SJSA1 (cell line): ENCODE measurements at places on chromosomes 5 and 9.

- no peak for DNase-seq
Observed at GRCh38 chr5:87944553-87945285, 323.9 kb downstream of the TMEM161B start.

DNA sequence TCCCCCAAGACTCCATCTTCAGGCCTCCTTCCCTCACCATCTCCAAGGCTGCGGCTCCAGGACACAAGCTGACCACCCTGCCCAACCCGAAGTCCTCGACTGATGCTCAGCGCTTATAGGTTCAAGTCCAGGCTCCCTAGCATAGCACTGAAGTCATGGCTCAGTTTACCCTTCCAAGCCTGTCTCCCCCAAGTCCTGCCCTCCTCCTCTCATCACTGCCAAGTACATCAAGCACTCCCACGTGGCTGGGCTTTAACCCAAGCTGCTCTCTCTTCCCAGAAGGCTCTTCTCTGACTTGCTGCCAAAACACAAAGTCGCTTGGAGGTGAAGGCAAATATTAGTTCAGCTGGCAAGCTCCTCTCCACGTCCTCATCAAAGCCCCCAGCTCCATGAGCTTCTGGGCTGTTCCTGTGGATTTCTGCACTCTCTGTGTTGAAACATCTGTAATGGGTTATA is 22.1 kb upstream of the MARCHF6 start:
- no peak for DNase-seq

DNA sequence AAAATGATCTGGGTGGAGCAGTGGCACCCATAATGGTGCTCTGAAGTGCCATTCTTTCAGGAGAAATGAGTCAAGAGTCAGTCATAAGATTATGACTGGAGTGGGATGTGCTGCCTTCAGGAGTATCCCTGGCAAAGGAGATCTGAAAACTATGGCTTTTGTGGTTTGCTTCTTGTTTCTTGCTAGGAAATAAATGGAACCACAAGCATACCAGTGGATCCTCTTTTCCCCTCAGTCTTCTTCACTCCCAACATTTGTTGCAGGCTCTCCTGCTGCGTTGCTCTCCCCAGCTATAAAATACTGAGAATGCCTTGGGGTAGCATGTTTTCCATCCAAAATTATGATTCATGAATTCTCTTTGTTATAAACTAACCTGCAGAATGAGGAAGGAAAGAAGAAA is 199.1 kb downstream of the NNT start:
- DNase-seq: peak; percentile 82

GRCh38 chr5:131279204-131279603 is 15.4 kb downstream of the CDC42SE2 start:
- DNase-seq: no peak

DNA sequence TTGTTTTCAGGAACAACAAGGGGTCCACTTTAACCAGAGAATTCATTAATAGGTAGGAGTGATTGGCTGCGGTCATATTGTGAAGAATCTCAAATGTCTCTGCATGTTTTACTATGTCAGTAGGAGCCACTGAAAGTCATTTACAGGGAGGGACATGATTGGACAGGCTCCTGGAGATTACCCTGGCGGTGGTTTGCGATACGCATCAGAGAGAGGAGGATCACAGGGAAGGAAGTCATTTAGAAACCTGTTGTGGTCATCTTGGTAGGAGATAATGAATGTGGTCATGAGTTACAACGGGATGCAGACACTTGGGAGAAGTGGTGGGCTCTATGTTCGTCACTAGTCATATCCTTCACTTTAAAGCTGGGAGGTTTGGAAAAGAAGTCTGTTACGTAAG is 262.8 kb downstream of the FAM114A2 start:
- no peak for DNase-seq

DNA sequence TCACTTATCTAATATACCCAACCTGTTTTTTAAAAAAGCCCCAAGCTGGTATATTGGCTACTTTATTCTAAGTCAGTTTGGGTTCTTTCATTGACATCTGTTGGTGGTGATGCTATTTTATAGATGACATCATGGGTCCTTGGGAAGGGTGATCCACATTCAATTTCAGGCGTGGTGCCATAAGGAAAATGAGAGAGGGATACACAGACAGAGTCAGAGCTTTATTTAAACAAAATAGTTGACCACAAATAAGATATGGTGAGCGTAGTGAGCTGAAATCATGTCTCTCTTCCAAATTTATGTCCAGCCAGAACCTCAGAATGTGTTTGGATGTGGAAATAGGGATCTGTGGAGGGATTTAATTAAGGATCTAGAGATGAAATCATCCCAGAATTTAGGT is 302.4 kb downstream of the MAT2B start:
- DNase-seq: no peak

GRCh38 chr9:132989414-132989996 is 11.0 kb downstream of the GFI1B start:
- no peak for DNase-seq

- DNase-seq: peak; percentile 68
Observed at GRCh38 chr9:75891277-75891741, 836 bp downstream of the PCSK5 start.

- no peak for DNase-seq
Observed at GRCh38 chr5:122030251-122030650, 47.8 kb downstream of the LOX start.

DNA sequence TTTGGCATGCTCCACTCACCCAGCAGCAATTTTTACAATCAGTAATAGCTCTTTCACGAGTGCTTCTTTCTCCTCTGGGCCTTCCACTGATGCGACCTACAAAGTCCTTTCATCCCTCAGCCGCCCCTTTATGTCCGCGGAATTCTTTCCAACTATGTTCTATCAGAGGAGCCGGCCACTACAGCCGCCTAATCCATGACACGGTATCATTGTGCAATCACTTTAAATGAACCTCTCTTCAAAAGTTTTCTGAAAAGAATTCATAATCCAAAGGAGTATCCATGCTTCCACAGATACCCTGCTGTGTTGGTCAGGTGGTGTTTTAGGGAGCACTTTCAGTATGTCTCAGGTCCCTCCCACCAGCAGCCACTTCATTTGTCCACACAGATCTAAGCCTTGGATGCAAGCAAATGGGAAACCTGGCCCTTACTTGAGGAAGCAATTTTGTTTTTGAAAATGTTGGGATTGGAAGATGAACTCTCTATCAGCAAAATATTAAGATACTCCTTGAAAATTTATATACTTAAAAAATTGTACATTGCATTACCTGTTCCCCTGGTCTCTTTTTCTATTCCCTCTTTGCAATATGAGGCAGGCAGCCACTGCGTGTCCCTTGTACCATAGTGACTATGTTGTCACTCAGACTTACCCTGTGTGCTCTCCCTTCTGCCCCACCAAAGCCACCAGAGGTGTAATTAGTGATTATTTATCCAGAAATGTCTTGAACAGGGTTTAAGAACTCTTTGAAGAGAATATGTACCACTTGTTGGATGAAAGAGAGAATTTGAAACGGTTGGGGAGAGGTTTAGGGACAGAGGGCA is 12.9 kb upstream of the MEF2C start:
- no peak for DNase-seq

DNA sequence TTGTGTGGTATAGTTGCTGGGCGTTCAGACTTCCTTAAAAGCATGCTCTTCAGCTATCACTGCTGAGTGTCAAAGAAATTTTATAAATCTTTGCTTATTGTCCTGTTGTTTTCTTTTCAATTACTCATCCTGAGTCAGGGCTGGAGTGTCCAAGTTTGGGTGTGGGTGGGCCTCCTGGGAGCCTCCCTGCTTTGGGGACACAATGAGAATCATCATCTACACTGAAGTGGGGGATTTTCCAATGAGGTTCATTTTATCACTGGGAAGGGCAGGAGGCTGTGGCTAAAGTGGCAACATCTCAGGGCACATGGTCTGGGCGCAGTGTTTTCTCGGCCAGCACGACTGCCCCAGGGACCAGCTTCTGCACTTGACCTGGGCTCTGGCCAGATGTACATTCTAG is 19.5 kb downstream of the GFPT2 start:
- DNase-seq: peak; percentile 99

GRCh38 chr9:8668751-8669150 is 869.2 kb upstream of the DMAC1 start:
- DNase-seq: no peak

GRCh38 chr5:68771221-68771620 is 322.6 kb upstream of the SLC30A5 start:
- DNase-seq: no peak

DNA sequence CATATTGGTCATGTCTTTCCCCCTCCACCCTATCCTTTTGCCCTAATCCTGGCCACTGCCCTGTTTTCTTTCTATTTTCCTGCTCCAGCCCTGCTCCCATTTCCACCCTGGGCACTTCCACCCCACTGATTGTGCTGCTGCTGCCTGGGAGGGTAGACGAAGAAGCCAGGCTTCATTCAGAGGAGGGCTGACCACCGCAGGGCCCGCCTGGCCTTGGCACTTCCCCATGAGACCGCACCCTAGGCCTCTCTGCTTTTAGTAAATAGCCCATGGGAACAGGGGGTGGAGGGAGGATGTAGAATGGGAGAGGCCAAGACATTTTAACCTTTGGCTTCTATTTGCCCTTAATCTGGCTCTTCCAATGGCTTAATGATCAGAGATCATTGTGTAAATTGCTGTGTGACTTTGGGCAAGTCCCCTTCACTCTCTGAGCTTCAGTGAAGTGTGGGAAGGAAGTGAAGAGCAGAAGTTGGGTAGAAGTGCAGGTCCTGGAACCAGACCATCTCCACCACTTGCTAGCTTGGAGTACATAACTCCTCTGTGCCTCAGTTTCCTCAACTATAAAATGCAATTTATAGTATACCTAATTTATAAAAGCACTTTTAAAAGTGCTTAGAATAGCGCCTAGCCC is 13.6 kb upstream of the GPX3 start:
- DNase-seq: no peak

DNA sequence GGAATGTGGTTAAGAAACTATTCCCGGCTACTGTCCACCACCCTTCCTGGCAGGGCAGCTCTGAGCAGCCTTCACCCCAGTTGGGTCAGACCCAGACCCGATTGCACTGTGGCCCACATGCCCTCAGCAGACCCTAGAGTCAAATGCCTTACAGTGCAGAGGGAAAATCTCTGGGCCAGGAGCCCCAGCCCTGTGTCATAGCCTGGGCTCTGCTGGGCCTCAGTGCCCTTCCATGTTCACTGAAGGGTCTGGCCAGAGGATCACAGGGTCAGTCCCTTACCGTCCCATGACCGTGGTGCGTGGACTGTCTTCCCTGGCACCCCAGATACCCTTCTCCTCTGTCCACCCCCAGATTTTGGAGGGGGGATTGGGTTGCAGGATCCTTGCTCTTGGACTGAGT is 73.5 kb upstream of the COL5A1 start:
- no peak for DNase-seq

GRCh38 chr9:89781838-89782540 is 177.2 kb downstream of the GADD45G start:
- DNase-seq: no peak

DNA sequence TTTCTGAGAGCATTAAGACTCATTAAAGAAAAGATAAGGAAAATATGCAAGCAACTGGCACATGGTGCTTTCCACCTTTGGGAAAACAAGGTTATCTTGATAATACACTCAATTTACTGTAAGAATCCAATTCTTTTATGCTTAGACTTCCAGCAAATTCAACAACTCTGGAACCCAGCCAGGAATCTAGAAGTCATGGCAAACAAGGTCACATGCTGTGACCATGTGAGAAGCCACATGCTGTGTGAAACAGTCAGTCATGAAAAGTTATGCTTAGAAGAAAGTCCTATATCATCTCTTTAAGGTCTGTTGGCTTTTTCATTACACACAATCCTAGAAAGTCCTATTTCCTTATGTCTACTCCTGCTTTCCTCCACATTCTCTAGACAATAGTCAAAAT is 581.8 kb upstream of the C9orf72 start:
- DNase-seq: no peak

GRCh38 chr5:150774145-150774544 is 4.4 kb upstream of the SMIM3 start:
- no peak for DNase-seq

- DNase-seq: no peak
Observed at GRCh38 chr9:38007016-38007415, 62.0 kb downstream of the SHB start.

GRCh38 chr9:127224883-127225739 is 39.5 kb upstream of the GARNL3 start:
- DNase-seq: no peak

DNA sequence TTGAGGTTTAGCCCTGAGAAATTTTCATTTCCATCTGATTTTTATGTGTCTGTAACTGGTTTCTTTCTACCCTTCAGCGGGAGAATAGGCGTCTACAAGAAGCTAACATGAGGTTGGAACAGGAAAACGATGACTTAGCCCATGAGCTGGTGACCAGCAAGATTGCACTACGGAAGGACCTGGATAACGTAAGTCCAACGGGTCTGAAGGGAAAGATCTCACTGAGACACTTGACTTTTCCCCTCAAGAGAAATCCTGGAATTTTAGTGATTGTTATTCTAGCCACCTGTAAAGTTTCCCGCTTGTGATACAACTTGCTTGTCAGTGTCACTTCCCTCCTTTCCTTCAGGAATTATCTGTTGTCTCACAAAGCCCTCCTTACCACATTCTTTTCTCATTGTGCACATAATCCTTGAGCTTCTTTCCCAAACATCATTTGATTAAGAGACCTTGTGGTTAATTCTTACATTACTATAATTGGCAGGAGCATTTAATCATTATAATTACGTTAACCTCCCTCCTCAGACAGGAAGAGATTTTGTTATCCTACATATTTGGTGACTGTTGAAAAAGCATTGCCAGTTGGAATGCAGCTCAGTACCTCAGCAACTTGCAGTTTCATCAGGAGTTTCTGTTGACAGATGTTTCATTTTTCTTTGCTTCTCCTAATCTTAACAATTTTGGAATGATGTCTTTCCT is 56.9 kb downstream of the GPR21 start:
- DNase-seq: no peak

GRCh38 chr9:105950448-105950847 is 256.1 kb downstream of the TMEM38B start:
- DNase-seq: no peak

GRCh38 chr5:112863549-112863948 is 2.5 kb downstream of the SRP19 start:
- DNase-seq: no peak

- DNase-seq: no peak
Observed at GRCh38 chr9:105502276-105502675, 54.4 kb downstream of the FSD1L start.

GRCh38 chr5:114361724-114362196 is at the start of gene KCNN2:
TSS of gene KCNN2 (plus strand) at chr5:114362070. CDS start at chr5:114362140, 70 bp downstream.
- peak; percentile 86 for DNase-seq
